Smooth muscle cell of trachea (primary cell): ENCODE measurements at places on chromosomes 2 and 18. TPM values are rescaled to one million over a fixed set of nuclear protein-coding genes. Genes with fewer than 3 reads are reported as not detected.

Gene SH2D6
- total RNA-seq, result 0.66 TPM in 1 of 2 replicates, not detected in the other

Gene MAP3K19
- total RNA-seq, result not detected in 2 replicates

Gene TMEM17
- 2.0 and 2.8 TPM in 2 replicates for total RNA-seq

Gene STK17B
- 38.0 and 52.2 TPM in 2 replicates for total RNA-seq

Gene ASXL2
- 8.4 and 9.7 TPM in 2 replicates for total RNA-seq

Gene RFX8
- 9.1 and 36.7 TPM in 2 replicates for total RNA-seq
